Stimulated activated CD8-positive, alpha-beta memory T cell treated with anti-CD3 and anti-CD28 coated beads, Interleukin-4, amount 100 ng/mL, for 1 hour (primary cell): ENCODE measurements at places on chromosomes 6 and 20.

DNA sequence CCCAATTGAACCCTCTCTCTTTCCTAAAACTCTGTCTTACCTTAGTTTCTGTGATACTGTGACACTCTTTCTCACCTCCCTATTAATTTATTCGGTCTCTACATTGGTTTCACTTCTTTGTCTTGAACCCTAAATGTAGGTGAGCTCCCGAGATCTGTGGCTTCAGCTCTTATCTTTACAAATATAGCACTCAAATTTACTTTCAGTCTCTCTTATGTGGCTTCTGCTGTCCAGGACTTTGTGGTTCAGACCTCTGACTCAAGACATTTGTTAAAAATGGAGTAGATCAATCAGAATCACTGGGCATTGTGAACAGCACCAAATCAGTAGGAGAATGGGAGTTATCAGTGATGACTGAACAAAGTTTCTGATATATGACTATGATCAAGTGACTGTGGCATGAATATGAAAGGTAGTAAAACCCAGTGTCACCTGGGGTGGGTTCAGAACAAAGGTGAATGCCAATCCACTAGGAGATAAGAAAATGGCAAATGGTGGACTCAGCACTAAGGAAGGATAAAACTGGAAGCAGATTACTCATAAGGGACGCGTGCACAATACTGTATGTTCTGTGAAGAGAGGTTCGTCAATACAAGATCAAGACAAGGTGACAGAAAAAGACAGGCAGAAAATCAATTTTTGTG, 27.2 kb downstream of the IL17F start:
- no peak for DNase-seq

- no peak for DNase-seq
Measured at GRCh38 chr6:52186480-52186879, 305 bp downstream of the IL17A start.

GRCh38 chr6:156919370-156919769, 142.2 kb downstream of the ARID1B start:
- DNase-seq, result no peak

DNA sequence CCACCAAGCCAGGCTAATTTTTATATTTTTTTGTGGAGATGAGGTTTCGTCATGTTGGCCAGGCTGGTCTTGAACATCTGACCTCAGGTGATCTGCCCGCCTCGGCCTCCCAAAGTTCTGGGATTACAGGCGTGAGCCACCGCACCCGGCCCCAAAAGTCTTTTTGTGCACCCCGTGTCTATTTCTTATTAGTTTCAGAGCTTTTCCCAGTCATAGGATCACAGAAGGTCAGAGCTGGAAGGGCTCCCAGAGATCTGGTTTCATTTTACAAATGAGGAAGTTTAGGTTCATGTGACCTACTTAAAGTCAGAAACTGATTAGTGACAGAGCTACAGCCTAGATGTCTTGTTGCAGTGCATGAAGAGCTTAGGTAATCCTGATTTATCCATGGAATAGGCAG, 1.6 kb upstream of the OGFRL1 start:
- DNase-seq, result no peak

DNA sequence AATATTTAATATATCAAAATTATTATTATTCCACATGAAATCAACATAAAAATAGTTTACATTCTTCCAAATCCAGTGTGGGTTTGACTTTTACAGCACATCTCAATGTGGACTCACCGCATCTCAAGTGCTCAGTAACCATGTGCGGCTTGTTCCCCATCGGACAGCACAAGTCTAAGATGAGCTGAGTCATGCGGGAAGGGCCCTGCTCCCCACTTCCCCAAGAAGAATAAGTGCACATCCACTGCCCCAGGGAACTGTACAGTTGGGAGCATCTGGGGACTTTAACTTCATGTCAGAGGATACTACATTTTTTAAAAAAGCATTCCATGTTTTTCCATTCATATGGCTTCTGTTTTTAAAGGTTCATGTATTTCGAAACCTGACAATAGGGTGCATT, 325.6 kb downstream of the BTBD3 start:
- no peak for DNase-seq

GRCh38 chr6:3364391-3364790, 92.5 kb downstream of the SLC22A23 start:
- no peak for DNase-seq

GRCh38 chr6:45447716-45448115, 70.0 kb upstream of the SUPT3H start:
- DNase-seq, result no peak

GRCh38 chr6:161618831-161619454, 345.1 kb upstream of the AGPAT4 start:
- no peak for DNase-seq

- no peak for DNase-seq
Measured at GRCh38 chr20:63955281-63955826, 862 bp downstream of the UCKL1 start.

DNA sequence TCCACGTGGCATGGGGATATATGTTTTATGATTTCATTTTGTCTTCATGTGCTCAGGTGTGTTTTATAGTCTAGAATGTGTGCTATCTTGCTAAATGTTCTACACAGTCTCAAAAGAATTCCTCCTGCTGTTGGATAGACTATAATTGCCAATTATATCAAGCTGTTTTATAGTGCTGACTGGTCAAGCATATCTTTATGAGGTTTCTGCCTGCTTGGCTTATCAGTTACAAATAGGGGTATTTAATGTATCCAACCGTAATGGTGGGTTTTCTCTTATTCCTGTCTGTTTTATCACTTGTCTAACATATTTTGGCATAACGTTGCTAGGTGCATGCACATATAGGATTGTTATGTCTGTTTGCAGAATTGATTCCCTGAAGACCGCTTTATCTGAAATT, 201.3 kb downstream of the EYS start:
- no peak for DNase-seq

DNA sequence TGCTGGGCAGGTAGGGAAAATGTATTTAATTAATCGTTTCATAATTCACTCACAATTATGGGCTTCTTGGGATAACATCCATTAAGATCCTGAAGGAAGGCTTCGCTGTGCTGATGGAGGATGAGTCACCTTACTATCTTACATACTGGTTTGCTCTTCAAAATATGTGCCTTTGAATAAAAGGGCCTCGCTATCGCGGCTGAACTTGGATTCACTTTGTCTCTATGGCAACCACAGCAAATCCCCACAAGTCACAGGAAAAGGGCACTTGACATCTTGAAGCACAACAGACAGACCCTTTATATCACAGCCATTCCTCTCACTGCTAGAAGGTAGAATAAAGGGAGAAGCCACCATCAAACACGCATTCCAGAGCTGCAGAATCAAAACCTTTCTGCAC, 141.3 kb upstream of the MYLIP start:
- no peak for DNase-seq

- no peak for DNase-seq
Measured at GRCh38 chr6:55729665-55730064, 145.7 kb downstream of the BMP5 start.

- no peak for DNase-seq
Measured at GRCh38 chr6:16956361-16956760, 145.5 kb upstream of the STMND1 start.

DNA sequence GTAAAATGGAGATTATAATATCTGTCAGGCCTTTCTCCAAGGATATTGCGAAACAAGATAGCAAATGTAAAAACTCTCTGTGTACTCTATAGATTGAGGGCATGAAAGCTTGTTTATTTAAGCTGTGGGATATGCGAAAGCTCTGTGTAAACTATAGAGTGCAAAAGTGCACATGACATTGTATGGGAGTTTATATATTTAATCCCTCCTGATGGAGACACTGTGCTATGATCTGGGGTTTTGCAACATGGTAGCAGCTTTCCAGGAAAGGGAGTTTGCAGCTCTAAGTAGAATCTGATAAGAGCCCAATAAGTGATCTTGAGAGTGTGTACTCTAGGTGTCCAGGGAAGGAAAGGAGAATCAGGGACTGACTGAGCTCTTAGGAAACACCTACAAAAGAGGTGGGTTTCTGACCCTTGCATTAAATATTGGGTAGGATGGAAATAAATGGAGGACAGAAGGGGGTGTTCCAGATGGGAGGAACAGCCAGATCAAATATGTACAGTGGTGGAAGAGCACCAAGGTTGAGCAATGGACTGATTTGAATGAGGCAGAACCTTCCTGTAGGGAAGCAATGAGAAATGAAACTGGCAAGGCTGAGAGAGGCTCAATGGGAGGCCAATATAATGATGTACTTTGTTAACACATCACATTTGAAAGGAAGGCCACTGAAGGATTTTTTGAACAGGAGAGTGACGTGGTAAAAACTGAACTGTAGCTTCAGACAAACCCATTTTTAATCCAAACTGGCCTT, 450.1 kb downstream of the GJA1 start:
- DNase-seq, result no peak
